Urothelium cell line (cell line): ENCODE measurements at places on chromosomes 5 and 9.

DNA sequence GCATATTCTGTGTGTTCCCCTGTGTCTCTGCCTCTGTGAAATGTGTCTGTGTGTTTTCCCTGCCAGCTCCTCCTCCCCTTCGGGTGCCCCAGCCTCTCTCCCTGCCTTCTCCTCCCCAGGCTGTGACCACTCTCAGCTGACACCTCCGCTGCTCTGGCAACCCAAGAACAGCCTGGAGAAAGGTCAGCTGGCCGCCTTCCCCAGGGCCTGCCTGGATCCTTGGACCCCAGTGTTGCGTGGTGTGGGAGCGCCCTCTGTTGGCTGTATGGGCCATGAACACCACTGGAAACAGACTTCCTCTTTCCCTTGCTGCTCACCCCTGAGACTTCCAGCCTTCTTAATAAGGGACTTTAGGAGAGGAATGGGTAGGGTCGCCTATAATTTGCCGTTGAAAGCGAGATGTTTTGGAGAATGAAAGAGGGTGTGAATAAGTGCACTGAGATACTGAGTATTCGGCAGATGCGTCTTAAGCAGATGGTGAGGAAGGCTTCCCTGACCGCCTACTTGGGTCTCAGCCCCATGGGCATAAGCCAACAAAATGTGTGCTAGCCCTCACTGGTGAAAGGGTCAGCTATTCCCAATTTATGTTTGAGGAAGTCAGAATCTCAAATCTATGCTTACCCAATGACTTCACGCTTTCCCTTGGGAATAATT, 114.9 kb upstream of the TRIM32 start:
- peak; percentile 77 for DNase-seq

DNA sequence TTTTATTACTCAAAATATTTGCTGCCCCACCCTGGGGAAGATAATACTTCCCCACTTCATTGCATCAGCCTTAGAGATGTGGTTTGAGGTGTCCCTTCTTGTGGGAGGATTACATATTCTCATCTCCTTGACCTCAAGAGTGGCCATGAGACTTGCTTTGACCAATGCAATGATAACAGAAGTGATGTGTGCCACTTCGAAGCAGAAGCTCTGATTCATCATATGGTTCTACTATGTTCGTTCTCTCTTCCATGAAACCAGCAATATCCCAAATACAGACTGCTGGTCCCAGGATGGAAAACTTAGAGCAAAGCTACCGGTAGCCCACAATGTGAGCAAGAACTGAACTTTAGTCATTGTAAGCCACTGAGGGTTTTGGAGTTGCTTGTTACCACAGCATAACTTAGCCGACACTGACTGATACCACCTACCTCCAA, 92.0 kb downstream of the THBS4 start:
- no peak for DNase-seq

DNA sequence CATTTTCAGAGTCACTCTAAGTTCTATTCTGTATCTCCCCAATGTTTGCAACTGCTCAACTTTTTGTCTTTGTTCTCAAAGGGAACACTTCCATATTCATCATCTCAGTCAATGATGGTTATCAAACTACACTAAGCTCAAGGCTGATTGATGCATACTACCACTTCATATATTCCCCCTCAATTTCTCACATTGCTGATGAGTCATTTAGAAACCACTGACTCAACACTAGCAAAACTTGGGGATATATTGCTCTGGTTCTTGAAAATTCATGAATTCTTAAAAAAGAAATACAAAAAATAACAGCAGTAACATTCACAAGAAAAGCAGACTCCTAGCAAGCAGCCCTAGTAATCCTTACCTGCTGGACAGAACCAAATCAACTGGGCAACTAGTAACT, 52.2 kb downstream of the ABHD17B start:
- DNase-seq, result no peak

DNA sequence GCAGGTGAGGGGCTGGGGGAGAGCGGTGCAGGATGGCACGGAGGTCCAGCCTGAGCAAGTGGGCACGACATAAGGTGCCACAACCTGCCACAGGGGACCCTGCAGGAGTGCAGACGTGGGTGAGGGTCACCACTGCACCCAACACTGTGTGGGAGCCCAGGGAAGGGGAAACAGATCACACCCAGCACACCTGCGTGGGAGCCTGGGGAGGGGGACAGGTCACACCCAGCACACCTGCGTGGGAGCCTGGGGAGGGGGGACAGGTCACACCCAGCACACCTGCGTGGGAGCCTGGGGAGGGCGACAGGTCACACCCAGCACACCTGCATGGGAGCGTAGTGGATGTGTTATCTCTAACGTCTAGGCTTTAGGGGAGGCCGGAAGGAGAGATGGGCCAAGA, 47.4 kb upstream of the CLPTM1L start:
- no peak for DNase-seq

- peak; percentile 69 for DNase-seq
Measured at GRCh38 chr5:1792842-1793266, 6.8 kb downstream of the MRPL36 start.

GRCh38 chr9:109074236-109074889, 45.4 kb downstream of the TMEM245 start:
- no peak for DNase-seq

GRCh38 chr9:136882109-136882946, 4.0 kb upstream of the TRAF2 start:
- peak; percentile 77 for DNase-seq

DNA sequence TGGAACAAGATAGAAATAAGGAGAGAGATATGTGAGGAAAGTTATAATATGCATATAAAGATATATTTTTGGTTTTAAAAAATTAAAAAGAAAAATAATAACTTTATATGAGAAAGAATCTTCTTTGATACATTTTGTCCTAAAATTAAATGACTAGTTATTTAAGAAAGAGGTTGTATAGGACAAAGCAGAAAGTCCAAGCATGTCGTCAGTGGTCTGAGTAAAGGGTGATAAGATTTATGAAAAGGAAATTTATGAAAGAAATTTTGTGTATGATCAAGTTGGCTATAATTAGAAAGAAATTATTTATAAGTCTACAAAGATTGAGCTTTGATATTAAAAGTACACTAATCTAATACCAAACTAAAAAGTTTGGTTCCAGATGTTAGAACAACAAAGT, 32.0 kb downstream of the GTF3C4 start:
- no peak for DNase-seq

DNA sequence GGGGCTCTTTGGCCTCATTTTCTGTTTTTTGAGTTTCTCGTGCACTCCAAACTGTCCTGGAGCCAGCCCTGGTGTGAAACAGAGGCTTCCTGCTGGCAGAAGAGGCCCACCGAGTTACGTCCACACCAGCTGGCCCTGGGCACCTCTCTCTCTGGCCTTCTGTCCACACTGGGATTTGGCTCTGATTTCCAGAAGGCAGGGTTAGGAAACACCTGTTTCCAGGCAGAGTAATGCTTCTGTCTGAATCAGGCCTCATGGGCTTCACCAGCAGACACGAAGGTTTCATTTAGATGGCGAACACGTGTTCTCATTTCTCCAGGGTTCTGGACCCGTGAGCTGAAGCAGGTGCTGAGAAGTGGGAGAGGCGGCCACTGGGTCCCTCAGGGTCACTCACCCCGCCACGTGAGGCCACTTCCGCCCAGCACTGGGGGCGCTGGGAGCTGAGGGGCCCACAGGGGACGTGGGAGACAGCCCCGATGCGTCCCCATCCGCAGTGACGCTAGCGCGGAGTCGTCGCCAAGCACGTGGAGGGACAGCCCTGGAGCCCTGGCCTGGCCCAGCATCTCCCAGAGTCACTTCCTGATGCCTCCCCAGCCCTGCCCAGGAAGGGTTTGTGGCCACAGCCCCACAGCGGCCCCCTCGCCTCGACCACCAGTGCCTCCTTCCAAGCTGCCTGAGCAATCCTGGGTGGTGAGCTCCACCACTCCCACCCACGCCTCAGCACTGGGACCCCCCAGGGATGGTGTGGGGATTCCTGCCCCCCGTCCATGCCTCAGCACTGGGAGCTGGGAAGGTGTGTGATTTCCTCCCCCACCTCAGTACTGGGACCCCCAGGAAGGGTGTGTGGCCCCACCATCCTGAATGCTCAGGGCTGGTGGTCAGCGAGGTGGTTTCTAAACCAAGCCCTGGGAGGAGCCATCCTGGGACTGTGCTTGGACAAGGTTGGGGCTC, 4.9 kb upstream of the LRRC14B start:
- DNase-seq, result no peak

DNA sequence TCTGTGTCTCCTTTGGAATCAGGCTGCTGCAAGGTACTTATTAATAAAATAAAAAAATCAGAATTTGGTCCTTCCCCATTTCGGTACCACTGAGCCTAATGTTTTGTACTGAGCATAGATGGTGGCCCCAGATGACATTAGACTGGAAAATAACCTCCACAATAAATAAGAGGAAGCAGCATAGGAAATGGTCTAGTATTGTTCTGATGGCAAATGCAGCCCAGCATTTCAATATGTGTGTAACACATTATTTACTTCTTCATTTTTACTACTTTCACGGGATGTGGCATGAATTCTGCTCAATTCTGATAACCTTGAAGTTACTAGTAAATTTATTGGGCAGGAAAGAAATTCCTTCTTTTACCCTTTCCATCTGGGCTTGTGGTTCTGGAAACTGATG, 295.6 kb downstream of the ADGRV1 start:
- no peak for DNase-seq

DNA sequence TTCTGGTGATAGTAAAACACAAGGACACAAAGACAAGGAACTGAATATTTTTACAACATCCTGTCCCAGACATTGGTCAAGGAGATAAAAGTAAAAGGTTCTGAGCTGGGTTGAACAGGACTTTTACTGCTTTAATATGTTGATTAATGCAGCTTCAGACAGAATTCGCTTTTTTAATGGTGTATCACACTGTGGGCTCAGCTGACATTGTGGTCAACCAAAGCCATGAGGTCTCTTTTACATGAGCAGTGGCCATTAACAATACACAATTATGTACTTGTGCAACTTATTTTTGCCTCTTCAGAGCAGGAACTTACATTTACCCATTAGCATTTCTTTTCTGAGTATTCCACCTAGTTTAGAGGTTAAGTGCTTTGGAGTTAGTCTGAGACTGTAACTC, 22.8 kb upstream of the ERBIN start:
- no peak for DNase-seq

DNA sequence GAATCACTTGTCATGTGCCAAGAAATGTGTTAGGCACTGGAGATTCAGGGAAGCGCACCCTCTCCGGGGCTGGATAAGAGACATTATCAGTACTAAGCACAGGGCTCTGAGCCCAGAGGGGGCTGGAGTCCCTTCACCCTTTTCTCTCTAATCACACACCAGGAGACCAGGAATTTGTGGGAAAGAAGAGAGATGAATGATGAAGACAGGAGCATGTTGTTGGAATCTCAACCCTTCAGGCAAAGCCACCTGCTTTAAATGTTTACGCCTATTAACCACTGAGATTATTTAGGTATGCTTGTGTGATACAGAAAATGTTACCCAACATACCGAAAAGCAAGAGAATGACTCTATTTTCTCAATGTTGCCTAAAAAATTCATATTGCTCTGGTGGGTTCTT, 119.8 kb downstream of the ENTREP1 start:
- DNase-seq, result no peak

GRCh38 chr9:98247831-98248657, 7.4 kb downstream of the TBC1D2 start:
- no peak for DNase-seq

DNA sequence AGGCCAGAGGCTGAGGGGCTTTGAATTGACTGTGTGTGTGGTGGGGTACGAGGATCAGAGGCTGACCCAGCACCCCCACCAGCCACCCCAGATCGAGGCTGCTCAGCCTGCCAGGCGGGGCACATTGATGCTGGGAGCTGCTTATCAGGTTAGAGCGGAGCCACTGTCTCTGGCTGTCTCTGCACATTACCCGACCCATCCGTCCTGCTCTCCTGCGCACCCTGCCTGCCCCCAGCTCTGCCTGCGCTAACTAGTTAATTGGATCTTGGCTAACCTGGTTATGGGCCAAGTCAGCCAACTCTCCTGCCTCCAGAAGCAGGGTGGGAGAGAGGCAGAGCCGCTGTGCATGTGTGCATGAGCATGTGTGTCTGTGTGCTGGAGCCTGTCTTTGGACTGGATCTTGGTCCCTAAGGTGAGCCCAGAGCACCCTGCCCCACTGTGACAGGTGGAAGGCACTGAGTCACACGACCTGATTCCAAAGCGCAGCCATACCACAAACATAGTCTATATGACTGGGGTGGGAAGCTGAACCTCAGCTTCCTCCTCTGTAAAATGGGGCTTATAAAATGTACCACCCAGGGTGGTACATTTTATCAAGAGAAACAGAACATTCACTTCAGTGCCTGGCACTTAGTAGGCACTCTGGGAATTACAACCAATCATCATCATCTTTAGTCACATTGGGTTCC, 39.7 kb downstream of the PCDH1 start:
- DNase-seq, result no peak

- DNase-seq, result no peak
Measured at GRCh38 chr5:120052916-120053828, 410.9 kb upstream of the PRR16 start.

- no peak for DNase-seq
Measured at GRCh38 chr9:33950371-33950770, 98.3 kb downstream of the UBAP2 start.

DNA sequence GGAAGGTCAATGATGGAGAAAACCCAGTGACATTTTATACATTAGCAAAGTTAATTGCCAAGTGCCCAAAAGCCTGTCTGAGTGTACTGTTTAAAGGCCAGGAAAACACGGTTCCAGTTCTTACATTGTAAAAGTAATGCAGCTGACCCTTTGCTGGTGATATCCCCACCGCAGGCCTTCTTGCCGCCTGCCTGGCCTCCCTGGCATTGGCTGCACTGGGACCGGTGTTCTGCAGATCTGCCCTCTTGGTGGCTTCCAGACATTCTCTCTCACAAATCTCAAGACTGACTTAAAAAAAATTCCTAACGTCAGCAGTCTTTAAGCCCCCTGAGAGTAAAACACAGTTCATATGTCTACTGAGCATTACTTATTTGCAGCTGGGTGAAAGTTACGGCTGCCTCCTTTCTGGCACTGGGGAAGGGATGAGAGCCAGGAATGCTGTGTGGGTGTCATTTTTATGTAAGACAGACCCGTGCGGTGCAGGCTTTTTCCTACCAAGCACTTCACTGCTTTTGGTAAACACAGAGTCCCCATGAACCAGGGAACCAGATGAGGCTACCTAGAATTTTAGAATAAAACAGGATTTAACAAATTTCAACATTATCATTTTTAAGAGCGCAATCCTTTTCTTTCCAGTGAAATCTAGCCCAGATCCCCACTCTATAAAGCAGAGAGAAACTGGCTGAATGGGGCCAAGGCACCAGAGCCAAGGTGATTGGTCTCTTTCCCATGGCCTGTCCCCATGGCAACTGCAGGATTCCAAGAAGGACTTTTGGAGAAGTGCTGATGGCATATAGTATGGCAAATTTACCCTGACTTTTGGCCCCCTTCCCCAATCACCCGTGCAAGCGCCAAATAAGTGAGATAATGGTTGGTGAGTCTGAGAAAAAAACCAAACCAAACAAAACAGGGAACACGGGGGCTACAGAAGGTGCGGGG, 80.8 kb downstream of the LMNB1 start:
- DNase-seq, result no peak

DNA sequence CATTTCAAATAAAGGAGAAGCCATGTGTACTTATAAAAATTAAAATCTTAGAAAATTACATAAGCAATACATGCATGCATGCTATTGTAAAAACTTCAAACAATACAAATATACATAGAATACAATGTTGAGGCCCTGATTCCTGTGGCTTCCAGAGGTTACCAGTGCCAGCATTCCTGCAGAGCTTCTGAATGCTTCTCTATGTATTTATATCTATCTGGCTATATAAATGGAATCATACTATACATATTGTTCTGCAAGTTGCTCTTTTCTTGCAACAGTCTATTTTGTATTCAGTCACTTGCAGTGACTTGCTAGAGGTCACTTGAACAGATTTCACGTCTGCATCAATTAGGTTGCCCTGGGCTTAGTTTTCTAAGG, 3.2 kb upstream of the IL12B start:
- no peak for DNase-seq

- no peak for DNase-seq
Measured at GRCh38 chr5:22751536-22751935, 101.6 kb downstream of the CDH12 start.
